ENCODE measurements at places on chromosomes 2 and 18.
A peak's percentile ranks its signal among the peaks of the same experiment; 100 is the strongest.

DNA sequence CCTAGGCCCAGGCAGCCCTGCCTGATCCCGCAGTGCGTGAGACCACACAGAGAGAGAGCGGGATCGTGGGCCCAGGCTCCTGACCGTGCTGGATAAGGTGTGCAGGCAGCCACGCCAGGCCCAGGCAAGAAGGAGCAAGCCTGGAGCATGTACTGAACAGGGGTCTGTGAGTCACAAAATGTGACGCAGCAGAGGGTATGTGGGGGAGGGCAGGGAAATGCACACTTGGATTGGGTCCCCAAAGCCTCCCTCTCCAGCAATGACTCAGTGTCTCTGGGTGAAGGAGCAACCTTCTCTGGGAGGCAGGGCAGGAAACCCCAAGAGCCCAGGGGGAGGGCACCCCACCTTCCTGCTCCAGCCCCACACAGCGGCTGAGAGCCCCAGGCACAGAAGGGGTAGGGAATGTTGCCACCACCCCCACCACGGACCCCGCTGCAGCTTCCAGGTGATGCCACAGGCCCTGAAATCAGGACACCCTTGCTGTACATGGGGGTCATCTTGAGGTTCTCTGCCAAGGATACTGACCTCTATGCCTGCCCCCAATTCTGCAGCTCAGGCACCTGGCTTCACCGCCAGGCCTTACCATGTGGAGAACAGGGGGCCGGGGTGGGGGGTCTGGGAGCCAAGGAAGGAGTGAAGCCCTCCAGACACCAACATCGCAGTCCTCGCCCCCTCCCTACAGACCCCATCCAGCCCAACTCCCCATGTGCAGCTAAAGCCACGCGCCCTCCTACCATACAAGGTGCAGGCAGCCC lies 1.3 kb upstream of the GPC1 start:
- no peak for DNase-seq

DNA sequence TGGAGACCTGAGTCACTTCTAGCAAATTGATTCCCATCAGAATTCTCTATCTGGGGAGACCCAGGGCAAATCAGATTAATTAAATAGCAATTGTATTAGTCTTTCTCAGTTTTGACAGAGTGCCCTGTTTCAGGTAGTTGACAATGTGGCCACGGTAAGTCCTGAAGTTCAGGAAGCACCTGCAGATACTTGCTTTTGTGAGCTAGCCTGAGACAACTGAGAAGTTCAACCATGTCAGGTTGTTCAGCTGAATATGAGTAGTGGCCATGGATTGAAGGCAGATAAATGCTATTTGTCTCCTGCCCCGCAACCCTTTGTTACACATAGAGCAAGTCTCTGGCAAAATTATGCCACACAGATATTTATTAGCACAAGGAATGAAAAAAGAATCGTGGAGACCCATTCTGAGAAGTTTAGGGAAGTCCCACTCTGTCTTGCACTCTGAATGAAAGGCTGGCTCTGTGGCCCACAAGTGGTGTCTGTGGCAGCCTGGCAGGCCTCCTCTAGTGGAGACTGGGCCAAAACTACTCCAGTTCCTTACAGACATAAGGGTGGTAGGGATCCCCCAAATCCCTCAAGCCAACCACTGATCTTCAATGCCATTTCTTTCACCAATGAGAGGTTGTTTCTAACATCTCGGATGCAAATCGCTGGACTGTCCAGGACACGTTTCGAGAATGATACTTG lies 61.3 kb downstream of the POU3F3 start:
- no peak for DNase-seq

DNA sequence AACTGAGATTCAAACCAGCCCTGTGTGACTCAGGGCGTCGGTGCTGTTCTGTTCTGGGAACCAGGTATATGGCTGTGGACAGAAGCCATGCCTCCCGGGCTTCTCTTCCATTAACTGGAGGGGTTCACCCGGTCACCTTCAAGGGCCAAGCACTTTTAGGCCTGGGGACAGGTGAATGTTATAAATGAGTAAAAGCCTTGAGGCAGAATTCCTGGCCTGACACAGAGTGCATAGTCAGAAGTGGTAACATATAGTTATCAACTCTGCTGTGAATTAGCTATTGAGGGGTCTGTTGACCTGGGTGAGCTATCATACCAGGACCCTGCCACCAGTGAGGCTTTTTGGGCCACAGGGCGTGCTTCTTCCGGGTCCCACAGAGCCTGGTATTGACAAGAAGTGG lies 2.7 kb downstream of the FHOD3 start:
- no peak for DNase-seq

DNA sequence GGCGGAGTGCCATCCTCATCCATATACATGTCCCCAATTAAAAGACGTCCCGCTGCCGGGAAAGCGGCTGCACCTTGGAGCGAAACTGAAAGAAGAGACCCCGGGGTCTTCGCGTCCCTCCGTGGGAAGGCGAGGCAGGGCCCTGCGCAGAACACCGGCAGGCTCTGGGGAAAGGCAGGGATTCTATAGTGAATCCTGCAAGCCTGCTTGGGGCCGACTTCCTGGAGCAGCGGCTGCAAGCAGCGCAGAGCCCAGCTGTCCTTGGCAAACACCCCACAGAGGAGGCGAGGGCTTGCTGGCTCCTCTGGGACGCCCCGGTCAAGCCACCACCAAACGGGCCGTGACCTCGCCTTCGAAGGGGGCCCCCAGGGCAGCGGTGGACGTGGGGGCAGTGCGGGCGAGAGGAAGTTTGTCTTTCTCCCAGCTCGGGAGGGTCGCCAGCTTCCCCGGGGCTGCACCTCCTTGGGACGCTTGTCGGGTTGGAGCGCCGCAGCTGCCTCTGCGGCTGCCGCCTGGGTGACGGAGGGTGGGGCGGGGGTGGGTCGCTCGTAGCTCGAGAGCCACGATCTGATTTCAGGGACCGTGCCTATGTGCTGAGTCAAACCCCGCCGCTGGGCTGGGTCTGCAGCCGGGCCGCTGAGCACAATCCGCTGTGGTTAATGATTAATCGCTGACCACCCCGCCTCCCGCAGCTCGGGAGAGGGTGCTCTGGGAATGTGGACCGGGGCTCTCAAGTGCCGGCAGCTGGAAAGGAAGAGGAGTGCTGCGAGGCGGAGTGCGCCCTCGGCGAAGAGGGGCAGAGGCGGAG lies 486 bp upstream of the GPR39 start:
- DNase-seq = no peak

- no peak for DNase-seq
These were observed 302.8 kb downstream of the NCKAP5 start for GRCh38 chr2:133265432-133265949.

DNA sequence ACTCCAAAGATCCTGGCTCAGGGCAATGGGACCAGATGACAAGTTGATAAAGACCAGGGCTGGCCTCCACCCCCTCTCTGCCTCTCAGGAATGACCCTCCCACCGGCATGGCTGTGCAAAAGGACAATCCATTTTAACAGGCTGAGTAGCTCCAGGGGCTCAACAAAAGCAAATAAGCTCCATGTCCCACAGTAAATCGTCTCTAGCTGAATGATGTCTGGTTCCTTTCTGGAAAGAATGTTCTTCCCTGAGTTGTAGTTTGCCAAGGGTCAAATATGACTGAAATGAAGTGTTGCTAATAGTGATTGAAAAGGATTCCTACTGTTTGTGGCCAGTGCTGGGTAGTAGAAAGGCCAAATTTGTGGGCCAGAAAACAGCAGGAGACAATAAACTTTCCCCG lies 434.4 kb upstream of the ETAA1 start:
- no peak for DNase-seq

DNA sequence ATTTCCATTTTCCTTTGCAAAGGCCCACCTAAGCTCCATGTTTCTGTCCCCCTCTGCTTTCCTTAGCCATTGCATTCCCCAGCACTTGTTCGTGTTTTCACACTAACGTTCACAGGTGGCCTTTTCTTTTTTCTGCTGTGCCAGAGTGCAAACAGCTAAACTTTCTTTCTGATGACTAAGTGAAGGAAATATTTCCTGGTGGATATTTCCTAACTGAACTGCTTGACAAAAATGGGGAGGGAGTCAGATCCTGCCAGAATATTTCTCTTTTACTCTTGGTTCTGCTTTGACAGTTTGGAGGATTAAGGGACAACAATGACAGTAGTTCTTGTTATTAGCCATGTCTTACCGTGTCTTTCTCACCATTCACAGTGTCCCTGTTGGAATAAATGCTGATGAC lies 344.0 kb downstream of the ARHGAP15 start:
- no peak for DNase-seq

GRCh38 chr2:239836021-239836765 lies 188.9 kb downstream of the NDUFA10 start:
- no peak for DNase-seq

DNA sequence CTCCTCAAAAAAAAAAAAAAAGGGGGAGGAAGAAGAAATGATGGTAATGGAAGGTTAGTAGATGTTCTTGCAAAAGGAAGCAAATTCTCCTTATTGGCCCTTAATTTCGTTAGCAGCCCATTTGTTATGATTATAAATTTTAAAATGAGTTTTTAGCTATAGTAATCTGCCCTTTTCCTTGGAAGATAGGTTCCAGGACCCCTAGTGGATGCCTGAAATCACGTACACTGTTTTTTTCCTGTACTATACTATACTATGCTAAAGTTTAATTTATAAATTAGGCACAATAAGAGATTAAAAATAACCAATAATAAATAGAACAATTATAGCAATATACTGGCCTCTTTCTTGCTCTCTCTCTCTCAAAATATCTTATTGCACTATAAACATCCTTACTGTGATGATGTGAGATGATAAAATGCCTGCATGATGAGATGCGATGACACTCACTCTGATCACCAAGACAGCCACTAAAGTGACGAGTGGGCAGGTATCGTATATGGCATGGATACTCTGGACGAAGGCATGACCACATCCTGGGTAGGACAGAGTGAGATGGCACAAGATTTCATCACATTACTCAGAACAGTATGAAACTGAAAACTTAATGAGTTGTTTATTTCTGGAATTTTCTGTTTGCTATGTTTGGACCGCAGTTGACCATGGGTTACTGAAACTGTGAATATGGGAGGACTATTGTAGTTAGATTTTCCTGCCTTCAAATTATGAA lies 87.2 kb downstream of the KCTD18 start:
- no peak for DNase-seq

- DNase-seq = no peak
These were observed 333.0 kb downstream of the CCDC178 start for GRCh38 chr18:33107511-33107910.

GRCh38 chr18:56550121-56550520 lies 88.3 kb downstream of the TXNL1 start:
- DNase-seq = no peak

- DNase-seq = no peak
These were observed 24.1 kb upstream of the OTOS start for GRCh38 chr2:240164586-240164985.

DNA sequence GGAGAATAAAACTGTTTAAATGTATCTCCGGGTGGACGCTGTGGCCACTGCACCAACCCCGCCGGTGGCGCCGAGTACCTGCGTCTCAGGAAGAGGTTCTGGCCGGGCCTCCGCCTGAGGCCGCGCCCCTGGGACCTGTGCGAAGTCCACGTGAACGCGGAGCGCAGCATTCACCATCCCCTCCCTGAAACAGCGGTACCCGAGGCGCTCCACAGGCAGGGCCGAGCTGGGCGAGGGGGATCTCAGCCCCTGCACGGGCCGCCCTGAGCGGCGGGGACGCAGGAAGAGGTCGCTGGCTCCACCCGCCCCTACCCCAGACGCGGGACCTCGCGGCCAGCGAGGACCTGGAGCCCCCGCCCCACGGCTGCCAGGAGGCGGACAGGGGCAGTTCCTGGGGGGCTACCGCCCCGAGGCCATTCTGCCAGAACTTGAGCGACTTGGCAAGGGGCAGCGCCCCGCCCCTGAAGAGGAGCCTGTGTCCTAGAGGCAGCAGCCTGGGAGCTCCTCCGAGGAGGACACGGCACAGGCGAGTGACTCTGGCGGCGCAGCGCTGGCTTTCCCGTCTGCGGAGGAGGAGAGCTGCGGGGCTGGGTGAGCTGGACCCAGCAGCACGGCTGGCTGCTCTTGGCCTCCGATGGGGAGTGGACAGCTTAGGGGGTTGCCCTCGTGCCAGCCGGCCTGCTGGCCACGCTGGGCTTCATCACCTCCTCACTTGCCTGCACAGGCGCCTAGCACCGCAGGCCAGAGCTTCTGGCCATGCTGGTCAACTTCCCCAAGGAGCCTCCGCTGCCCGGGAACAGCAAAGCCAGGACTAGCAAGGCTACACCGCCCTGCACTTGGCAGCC lies 9.7 kb upstream of the TEKT4 start:
- DNase-seq = no peak

- DNase-seq = peak; percentile 92
These were observed at the start of gene TTC32 for GRCh38 chr2:19901442-19902215. TTC32 (minus strand) TSS chr2:19901983; CDS start chr2:19901854, 129 bp downstream.

DNA sequence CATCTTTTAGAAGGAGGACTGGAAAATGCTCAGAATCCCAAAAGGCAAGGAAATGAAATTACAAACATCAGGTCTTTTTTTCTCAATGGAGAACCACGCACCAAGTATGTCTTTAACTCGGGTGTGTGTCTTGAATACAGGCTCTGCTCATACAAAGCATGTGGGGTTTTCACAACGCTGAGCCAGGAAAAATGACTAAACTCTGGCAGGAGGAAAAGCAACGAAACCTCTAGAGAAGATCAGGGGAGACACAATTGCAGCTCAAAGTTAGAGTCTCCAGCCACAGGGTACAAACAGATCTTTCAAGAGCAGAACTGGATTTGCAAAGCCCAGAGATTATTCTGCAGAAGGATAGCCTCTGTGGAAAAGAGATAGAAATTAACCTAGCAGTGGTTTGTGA lies 42.8 kb upstream of the TPO start:
- no peak for DNase-seq

- no peak for DNase-seq
These were observed 113.1 kb upstream of the WDR75 start for GRCh38 chr2:189327879-189328847.

- no peak for DNase-seq
These were observed 31.5 kb downstream of the DYNC1I2 start for GRCh38 chr2:171718720-171719119.

GRCh38 chr2:201790989-201791388 lies 10.3 kb upstream of the ALS2 start:
- no peak for DNase-seq

GRCh38 chr2:71742953-71743601 lies 289.7 kb downstream of the DYSF start:
- no peak for DNase-seq

All from activated CD4-positive, alpha-beta T cell treated with anti-CD3 and anti-CD28 coated beads, Interleukin-2, amount 50 U/mL, for 4 hours (primary cell).